ENCODE measurements at places on chromosomes 1 and 21. TPM values are rescaled to one million over a fixed set of nuclear protein-coding genes. Genes with fewer than 3 reads are reported as not detected.

DNA sequence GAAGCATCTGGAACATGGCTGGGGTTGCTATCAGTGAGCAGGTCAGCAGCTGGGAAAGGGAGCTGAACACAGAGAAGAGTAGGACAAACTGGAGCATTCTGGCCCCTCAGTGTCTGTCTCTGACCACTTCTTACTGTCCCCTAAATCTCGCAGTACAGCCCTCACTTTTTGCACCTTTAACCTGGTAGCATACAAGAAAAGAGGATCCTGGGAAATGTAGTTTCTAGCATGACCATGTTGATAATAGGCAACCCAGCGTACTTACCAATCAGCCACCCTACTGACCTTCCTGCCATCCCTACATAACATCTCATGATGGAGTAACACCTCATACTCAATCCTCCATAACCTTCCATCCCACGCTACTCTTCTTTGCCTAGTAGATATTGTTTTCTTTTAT, 99.1 kb upstream of the RAVER2 start:
- no peak for DNase-seq

- DNase-seq, result no peak
Measured at GRCh38 chr1:199522936-199523335, 504.6 kb upstream of the NR5A2 start.

GRCh38 chr1:45148209-45148825, 58.1 kb downstream of the ZSWIM5 start:
- DNase-seq, result no peak

- DNase-seq, result no peak
Measured at GRCh38 chr1:8602471-8603219, 214.8 kb downstream of the RERE start.

DNA sequence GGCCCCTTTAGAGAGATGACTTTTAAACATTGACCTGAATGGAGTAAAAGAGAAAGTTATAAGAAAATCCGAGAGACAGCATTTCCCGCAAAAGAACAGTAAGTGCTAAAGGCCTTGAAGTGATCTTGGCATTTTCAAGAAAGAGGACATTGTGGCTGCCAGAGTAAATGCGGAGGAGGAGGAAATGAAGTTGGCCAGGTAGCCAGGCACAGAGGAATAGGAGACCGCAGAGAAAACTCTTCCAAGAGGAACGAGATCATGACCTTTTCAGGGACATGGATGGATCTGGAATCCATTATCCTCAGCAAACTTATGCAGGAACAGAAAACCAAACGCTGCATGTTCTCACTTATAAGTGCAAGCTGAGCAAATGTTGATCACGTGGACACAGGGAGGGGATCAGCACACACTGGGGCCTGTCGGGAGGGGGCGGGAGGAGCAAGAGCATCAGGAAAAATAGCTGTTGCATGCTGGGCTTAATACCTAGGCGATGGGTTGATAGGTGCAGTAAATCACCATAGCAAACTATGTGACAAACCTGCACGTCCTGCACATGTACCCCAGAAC, 49.7 kb downstream of the EEIG2 start:
- no peak for DNase-seq

- DNase-seq, result no peak
Measured at GRCh38 chr1:43329995-43330751, 7.4 kb upstream of the MPL start.

The KCNJ9 gene
- not detected for total RNA-seq

The SPRR2F gene
- not detected for total RNA-seq

The LGR6 gene
- not detected for total RNA-seq

The NBPF20 gene
- 6.3 TPM for total RNA-seq
